NCI-H1694 treated with DMSO at 0.1 percent for 48 hours (cell line): ENCODE measurements at places on chromosomes 6 and 20.

- DNase-seq, result no peak
These were observed 216.9 kb downstream of the DOK5 start for GRCh38 chr20:54692168-54692887.

GRCh38 chr6:48016020-48016755, 94.8 kb downstream of the PTCHD4 start:
- no peak for DNase-seq

- DNase-seq, result no peak
These were observed 25.7 kb downstream of the PRPH2 start for GRCh38 chr6:42696526-42697267.

- DNase-seq, result peak; percentile 4
These were observed 3.5 kb upstream of the NT5DC1 start for GRCh38 chr6:116096979-116097816.

- no peak for DNase-seq
These were observed 28.8 kb upstream of the CFAP206 start for GRCh38 chr6:87378947-87379346.

DNA sequence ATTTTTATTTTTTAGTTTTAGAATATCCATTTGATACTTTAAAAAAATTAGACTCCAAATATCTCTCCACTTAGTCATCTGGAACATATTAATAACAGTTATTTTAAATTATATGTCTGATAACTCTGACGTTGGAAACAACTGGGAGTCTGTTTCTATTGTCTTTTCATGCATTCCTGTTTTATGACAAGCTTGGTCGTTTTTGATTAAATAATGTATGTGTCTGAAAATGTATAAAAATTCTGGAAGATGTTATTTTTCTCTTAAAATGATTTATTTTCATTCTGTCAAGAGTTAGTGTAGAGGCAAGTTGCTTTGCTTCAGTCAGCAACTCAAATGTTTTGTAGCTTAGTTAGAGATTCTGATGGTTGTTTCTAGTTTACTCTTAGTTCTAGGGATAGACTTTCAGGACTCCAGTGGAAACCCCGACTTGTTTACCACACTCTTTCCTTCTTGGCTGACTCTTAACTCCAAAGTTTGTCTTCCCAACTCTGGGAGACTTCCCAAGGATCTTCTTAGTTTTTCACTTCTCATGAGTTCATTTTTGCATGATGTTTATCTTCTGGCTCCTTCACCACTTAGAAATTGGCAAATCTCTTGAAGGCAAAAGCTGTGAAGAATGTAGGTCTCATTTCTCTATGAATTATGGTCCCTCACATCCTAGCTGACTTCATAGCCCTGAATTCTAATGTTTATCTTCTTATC, 190.9 kb downstream of the LAMA2 start:
- DNase-seq, result no peak

DNA sequence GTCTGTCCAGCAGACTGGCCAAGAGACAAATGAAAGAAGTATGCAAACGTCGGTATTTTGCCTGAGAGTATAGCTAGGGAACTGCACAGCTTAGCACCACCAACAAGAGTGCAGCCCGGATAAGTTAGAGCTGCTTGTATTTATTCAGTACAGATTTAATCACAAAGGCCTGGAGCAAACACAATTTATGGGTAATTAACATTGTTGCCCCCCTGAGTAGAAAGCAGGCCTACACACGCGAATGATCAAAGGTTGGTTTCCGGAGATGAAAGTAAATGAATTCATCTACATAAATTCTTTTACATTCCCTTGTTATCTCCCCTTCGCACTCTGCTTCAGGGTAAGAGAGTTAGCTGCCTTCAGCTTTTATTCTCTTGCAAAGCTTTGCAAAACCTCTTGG, 24.7 kb upstream of the CRISP1 start:
- DNase-seq, result no peak
